Muscle of arm (tissue), 14 donors: ENCODE measurements at places on chromosomes 6 and 20.
A peak's percentile ranks its signal among the peaks of the same experiment; 100 is the strongest.

GRCh38 chr20:53580376-53581111, 13.1 kb downstream of the ZNF217 start:
- no peak for DNase-seq

DNA sequence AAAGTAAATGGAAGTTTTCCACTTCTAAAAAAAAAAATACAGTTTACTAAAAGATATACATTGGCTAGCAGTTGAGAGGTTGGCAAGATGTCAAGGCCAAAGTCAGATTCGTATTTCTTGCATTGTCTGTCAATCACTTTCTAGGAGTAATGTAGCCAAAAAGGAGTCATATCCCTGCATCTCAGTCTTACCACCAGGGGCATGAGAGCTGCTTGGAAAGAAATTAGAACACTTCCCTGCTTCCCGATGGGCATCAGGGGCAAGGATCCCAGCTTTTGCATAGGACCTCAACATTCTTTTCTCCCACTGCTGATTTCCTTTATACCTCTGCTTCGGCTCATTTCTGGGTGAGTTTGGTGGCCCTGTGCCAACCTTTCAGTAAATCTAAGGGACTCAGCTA, 581.0 kb upstream of the MAP3K7 start:
- DNase-seq = no peak

GRCh38 chr6:44179072-44179536, 20.5 kb downstream of the CAPN11 start:
- DNase-seq = no peak

- no peak for DNase-seq
Measured at GRCh38 chr6:165782812-165783211, 119.8 kb upstream of the PDE10A start.

DNA sequence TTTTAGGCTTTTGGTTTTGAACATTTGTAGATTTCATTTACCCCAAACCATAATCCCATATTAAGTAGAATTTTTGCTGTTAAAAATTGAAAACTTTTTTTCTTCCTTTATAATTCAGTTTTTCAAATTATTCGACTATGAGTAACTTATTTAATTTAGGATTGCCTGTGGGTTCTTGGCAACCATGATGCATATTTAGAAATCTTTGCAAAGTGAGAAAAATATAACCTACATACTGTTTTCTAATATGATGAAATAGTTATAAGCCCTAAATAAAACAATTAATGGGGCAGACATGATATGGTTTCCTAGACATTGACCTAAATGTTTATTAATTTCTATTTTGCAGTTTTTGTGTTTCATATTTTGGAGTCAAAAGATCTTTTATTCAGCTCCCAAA, 23.6 kb downstream of the NEDD9 start:
- no peak for DNase-seq

GRCh38 chr6:39792540-39793450, 619 bp downstream of the DAAM2 start:
- peak; percentile 39 for DNase-seq

GRCh38 chr6:83221276-83221675, 28.1 kb downstream of the RWDD2A start:
- no peak for DNase-seq

DNA sequence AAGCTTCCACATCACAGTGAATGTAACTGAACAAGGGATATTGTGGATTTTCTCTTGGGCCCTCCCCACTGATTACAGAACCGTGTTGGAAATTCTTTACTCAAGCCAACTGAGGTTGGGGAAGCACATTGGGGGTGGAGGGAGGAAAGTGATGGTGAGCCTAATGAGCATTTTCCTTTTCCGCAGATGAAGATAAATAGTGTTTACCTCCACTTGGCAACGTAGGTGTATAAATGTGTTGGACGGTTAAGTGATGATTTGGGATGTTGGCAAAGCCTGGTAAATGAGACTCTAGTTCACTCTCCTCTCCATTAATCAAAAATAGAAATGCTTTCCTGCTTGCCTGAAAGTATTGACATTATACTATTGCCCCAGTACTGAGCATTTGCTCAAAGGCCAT, 27.1 kb upstream of the NRN1 start:
- DNase-seq = no peak

DNA sequence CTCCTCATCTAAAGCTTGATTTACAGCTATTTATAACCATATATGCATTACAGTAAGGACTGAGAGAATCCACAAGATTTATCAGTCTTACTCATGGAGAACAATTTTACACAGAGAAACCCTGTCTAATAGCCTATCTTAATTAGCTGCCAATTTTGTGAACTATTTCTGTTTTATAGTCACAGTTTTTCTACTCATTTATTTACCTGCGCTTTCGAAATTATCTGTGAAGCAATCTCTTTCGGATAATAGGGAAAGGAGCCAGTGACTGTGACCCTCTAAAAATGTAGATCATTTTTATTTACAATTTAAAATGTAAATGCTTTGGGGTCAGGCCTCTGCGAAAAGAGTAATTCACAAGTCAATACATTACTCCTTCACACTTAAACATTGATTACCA, 98.1 kb downstream of the TSHZ2 start:
- DNase-seq = no peak

- no peak for DNase-seq
Measured at GRCh38 chr6:41722969-41723529, 12.4 kb downstream of the TFEB start.

- DNase-seq = peak; percentile 12
Measured at GRCh38 chr6:158312672-158313397, 570 bp downstream of the TULP4 start.

GRCh38 chr6:62570372-62570771, 284.3 kb upstream of the KHDRBS2 start:
- DNase-seq = no peak

GRCh38 chr20:23583526-23583925, 15.2 kb upstream of the CST9L start:
- no peak for DNase-seq

DNA sequence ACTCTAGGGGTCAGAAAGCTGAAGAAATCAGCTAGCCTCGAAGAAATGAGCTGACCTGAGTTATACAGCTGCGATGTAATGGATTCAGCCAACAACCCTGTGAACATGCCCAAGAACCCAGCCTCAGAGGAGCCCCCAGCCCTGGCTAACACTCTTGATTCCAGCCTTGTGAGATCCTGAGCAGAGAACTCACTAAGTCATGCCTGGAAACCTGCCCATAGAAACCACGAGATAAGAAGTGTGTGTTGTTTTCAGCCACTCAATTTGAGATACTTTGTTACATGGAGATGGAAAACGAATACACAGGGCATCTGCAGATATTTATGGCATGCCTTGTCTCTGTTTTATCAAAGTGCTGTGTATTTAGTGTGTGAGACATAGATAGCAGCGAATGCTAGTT, 265.2 kb downstream of the QKI start:
- DNase-seq = no peak

DNA sequence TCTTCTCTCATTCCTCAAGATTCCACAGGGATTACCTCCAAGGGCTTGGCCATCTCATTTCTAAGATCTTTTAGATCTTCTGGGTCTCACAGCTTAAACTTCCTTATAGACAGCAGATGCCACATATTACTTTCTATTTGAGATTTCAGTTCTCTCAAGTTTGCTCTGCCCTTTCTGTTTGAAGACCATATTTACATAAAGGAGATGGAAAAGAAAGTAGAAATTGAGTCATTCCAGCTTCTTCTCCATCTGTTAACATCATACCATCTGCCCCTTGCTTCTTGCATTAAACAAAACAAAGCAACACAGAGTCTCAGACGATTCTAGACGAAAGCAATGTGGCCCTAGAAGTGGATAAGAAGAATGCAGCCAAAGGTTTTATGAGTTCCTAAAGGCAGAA, 203.4 kb downstream of the TTLL2 start:
- DNase-seq = no peak

GRCh38 chr6:168349718-168350210, 30.2 kb upstream of the DACT2 start:
- no peak for DNase-seq

DNA sequence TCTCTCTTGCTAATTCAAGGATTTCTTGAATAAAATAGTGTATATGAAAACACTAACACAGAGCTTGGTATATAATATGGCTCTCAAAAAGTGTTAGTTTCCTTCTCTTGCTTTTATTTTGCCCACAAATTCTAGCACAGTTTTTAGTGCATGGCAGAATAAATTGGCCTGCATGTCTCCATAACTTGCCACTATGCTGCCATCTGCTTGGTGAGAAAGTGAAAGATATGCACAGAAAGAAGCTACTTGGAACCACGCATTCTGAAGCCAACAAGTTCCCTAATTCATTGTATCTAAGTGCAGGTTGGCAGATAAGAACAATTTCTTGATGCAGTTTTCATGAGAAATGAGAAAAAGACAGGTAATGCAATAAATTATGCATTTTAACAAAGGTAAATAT, 101.2 kb downstream of the EPHA7 start:
- DNase-seq = no peak

DNA sequence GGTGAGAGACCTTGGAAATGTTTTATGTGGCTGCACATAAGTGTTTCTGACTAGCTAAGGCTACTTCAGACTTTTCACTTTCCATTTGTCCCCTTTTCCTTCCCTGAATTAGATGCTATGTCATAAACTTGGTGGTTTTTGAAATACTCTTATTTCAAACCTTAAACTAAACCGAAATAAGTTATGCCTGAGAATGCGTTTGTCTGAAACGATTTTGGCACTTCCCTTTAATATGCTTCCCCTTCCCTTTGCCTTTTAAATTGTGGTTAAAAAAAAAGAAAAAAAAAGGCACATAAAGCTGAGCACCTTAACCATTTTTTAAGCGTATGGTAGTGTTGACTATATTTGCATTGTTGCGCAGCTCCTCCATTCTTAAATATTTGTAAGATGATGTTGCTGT, 14.3 kb downstream of the ZNF451 start:
- DNase-seq = no peak

GRCh38 chr6:143964674-143965081, 43.4 kb downstream of the PLAGL1 start:
- DNase-seq = no peak

GRCh38 chr6:47094241-47094925, 52.3 kb upstream of the ADGRF1 start:
- DNase-seq = no peak

DNA sequence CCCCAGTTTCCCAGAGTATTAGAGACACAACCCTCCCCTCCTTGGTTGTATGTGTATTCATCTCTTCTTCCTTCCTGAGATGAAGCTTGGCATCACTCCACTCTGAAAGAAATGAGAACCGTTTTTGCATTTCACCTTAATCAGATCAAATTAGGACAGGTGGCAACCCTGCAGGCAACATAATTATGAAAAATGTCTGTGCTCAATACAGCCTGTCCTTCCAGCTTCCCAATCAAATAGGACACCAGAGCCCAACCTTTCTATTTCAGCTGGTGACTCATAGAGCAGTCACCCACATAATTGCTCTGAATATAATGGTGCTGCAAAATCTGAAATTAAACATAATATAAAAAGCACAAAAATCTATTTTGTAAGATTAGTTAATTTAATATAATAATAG, 310.2 kb upstream of the AGPAT4 start:
- DNase-seq = no peak

DNA sequence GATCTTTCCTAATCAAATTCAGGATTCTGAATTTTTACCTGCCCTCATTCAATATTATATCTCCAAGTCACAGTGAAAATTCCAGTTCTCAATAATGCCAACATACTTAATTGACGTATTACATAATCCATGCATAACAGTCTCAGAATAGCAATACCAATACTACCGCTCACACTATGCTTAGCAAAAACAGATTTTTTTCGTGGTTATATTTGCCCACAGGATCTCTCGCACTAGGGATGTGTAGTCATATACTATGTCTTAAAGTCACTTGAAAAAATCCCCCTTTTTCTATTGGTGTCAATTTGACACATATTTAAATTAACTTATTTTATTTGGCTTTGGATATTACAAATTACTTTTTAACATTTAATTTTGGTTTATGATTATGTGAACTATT, 323.1 kb upstream of the SLC35B3 start:
- no peak for DNase-seq

- DNase-seq = peak; percentile 11
Measured at GRCh38 chr6:147441751-147442150, 66.7 kb upstream of the SAMD5 start.

DNA sequence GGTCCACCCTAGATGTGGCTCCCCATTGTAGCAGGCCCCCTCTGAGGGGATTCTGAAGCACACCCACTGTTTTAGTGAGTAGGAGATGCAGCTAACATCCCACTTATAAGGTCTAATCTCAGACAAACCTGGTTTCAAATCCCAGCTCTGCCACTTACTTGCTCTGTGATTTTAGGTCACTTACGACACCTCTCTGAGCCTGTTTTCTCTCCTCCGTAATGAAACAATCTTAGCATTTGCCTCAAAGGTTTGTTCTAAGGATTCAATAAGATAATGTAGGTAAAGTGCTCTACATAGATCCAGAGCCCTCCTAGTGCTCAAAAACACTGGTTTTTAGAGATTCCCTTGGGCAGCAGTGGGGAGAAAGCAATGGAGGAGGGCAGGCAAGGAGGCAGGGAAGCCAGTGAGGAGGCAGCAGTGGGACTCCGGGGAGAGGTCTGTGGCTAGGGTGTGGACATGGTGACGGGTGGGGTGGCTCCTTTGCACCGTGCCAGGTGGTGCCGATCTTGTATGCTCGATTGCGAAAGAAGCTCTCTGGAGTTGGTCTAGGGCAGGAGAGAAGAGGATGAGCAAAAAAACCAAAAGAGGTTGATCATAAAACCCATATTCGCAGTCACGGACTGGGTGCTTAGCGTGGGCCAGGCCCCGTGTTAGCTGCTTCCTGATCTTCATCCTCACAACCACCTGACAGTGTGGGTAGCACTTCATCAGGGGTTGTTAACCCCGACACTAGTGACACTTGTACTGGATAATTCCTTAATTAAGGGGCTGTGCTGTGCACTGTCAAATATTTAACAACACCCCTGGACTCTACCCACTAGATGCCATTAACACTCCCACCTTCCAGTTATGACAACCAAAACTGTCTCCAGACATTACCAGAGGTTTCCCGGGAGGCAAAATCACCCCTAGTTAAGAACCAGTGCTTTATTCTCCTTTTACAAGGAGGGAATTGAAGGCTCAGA, 16.8 kb upstream of the PTGIS start:
- DNase-seq = no peak

DNA sequence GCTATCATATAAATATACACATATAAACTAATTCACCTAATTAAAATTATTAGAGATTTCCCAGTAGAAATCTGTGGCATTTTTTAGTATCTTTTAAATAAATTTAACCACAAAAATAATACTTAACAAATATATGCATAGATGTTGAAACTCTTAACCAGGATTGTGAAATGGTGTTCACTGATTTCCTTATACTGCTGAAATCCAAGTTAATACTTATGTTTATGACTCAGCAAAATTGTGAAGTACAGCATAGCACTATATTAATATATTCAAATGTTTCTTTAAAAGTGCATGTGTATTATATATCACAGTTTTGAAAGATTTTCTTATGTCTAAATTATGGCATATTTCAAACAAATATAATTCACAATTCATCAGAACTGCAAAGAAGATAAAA, 328.2 kb upstream of the MANEA start:
- no peak for DNase-seq

DNA sequence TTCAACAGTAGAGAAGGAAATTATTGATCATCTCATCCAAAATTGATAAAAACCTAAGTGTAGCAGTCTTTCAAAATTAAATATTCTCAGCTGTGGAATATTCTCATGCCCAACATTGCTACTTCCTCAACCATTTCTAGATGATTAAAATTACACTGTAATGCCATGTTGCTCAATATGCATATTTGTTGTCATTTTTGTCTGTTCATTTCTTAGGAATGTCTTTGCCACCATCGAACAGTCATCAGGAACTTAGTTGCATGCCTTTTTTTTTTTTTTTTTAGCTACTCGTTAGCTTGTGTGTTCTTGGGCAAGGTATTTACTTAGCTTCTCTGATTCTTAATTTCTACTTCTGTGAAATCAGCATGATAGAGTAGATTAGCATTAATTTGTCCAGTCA, 188.6 kb downstream of the DTNBP1 start:
- no peak for DNase-seq

GRCh38 chr20:61253640-61254511, 1.8 kb downstream of the CDH4 start:
- no peak for DNase-seq
